Vagina (tissue), 2 donors: ENCODE measurements at places on chromosomes 7 and 10.

DNA sequence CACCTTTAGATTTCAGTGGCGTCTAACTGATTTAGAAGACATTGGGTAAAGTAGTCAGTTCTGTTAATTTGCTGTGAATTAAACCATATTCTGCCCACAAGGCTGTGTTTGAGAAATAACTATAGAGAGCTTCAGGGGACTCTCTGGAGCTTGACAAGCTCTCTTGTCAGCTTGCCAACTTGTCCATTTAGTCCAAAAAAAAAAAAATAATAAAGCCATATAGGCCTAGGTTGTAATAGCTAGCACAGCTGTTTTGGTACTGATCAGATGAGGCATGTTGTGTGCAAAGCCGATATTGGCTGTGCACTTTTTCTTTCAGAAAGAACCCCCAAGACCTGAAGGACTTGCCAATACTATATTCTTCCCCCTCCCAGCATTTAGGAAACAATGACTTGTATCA is 20.2 kb upstream of the ZNF282 start:
- no peak for DNase-seq

GRCh38 chr7:84251277-84251781 is 56.7 kb upstream of the SEMA3A start:
- no peak for DNase-seq

DNA sequence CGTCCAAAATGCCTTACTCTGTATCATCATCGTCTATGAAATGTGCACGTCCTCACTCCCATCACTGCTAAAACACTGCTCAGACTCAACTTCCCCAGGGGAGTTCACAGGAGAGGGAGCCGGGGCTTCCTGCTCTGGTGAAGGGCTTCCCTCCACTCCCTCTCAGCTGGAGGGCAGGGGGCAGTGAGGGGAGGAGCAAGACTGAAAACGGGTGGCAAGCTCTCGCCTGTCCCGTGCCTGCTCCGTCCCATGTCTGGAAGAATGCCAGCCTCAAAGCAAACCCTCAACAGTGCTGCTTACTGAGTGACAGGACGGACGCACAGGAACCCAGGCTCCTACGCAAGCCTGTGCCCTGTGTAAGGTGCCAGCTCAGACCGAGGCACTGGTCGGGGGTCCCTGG is 25.1 kb downstream of the PRKAG2 start:
- DNase-seq = no peak

DNA sequence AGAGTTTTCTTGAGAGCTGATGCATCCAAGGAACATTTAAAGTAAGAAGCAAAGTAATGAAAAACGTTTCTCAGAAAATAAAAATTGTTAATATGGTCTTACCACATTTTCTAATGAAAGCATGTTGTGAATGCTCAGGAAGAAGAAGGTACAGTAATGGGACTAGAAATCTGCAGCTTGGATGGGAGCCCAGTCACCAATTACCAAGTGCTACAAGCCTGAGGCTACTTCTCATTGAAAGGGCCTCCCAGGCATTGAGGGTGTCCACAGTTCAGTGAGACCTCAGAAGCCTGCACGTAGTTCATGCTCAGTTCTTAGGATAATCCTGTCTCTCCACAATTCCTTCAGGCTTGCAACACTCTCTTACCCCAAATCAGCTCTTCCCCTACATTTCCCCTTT is 17.6 kb downstream of the PTN start:
- DNase-seq = no peak

GRCh38 chr7:5429253-5429856 is 5.7 kb upstream of the TNRC18 start:
- no peak for DNase-seq

DNA sequence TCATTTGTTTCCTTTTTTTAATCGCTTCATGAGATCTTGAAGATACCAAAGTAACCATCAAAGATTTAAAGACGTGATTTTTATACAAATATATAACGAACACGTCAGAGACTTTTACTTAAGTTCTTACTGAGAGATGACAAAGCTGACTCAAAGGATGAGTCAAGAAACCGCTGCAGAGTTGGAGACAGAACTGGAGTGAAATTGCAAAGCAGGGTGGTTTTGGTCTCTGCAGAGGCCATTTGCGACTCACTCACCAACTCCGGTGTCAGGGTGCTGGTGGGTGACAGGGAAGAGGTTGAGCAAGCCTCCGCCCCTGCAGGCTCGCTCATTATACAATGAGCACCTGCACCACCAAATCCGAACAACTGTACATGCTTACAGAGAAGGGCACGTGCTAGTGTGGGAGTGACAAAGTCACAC is 75.2 kb downstream of the DNAJB6 start:
- no peak for DNase-seq

- no peak for DNase-seq
Measured at GRCh38 chr7:146826329-146826728, 709.7 kb downstream of the CNTNAP2 start.

DNA sequence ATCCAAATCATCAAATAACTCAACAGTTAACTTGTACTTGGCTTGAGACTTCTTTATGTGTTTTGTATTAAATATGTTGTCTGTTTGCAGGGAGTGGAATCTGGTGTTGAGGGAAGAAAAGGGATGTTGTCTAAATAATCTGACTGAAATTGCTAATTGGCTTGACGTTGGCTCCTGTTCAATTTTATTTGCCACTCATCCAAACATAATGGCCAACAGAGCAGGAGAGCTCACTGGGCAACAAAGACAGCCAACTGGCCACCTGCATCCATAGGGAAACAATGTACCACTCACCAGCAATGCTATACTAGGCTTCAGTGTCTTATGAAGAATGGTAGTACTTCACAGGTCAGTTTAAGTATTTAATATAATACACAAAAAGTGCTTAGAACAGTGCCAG is 80.5 kb downstream of the FAM13C start:
- no peak for DNase-seq

DNA sequence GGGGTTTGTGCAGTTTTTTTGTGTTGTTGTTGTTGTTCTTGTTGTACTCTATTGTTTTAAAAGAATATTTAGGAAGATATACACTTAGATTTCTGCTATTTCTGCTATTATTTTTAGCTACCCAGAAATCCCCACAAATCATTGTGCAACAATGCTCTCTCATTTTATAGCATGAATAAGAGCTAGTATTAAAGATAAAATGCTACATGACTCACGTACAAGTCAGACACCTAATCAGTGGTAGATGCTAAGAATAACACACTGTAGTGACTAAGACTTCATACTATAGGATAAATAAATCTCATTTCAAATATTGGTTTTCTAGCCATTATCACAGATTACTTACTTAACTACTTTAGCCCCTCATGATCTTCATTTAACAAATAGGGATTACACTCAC is 920.5 kb downstream of the KCNMA1 start:
- DNase-seq = no peak

- DNase-seq = no peak
Measured at GRCh38 chr10:61588770-61589211, 73.9 kb upstream of the CABCOCO1 start.

DNA sequence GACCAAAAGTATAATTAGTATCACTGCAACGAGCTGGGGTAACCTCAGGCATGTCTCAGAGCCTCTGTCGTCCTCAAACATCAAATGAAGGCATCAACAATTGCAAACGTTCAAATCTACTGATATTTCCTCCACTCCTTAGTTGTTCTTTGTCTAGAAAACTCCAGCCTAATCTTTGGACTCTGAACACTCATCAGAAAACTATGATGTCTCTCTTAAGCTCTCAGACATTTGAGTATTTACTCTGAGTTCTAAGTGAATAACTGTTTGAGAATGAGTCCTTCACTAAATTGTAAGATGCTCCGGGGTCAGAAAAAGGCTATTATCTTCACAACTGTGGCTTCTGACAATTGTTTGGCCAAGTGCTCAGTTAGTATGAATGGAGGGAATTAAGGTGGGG is 536.4 kb downstream of the NRG3 start:
- no peak for DNase-seq

DNA sequence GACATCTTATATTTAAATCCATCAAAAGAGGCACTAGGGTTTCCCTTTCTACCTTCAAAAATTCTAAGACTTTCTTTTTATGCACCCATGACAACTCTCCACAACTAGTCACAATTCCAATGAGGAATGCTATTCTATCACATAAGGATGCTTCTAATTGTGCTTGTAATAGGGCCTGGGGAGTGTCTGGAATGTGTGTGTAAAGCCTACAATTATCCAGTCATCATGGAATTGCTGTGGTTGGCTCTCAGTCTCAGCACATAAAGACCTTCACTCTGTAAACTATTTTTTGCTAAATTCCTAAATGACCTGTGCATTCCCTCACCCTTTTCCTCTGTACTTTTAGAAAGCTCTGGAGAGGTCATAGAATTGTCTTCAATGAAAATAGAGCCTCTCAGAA is 86.7 kb downstream of the EPDR1 start:
- no peak for DNase-seq

DNA sequence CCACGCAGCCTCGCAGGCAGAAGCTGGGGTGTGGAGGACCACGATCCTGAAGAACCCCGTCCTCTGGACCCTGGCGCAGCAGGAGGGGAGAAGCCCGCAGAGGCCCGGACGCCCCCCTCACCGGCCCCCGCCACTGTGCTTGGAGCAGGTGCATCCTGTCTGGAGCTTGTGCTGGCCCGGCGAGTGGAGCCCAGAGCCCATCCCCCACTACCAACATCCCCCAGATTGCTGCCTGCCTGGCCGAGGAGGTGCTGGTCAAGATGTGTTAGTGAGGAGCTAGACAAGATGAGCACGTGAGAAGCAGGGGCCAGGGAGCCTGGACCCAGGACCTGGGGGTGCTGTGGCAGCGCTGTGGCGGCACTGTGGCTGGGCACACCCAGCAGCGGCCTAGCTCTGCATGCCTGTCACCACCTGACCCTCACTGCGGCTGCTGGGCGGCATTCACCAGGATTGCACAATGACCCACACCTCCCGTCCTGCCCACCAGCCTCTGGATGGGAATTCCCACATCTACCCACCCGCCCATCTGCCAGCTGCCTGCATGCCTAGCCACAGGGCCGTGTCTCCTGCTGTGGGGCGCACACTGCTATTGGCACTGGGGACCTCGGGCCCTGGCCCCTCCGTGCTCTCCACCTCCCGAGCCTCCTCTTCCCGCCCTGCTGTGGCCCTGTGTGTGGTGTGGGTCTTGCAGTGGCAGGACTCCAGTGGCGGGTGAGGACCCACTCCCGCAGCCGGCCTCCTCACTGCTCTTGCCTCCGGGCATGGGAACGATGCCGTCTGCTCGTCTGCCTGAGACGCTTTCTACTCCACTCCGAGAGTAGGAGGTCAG is 11.8 kb downstream of the GPR146 start:
- DNase-seq = no peak

DNA sequence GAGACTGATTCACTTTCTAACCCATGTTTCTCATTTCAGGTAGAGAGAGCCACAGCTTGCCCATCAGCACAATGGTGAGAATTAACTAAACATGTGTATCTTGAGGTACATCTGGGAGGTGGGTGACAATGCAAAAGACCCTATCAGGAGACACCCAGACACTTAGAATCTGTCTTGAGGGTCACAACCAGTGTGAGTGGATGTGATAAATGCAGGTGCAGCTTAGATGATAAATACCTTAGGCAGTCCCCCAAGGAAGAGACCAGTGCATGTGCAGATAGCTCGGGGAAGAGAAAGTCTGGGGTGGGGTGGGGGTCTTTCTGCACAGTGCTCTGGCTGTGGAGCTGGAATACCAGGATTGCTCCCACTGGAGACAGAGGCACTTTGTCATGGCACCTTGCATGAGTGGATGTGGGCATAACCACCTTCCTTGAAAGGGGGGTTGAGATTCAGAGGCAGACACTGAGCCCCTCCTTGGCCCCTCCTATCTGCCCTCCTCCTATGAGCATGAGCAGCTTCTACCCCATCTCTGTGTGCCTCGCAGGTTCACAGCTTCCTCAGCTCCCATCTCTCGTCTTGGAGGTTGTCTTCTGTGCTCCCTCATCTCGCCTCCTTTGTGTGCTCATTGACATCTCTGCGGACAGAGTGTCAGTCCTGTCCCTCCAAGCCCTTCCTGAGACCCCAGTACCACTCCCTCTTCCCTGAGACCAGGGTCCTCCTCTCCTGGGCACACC is 349.8 kb downstream of the TCERG1L start:
- peak; percentile 46 for DNase-seq

GRCh38 chr7:142454862-142455261 is 197.0 kb upstream of the PRSS58 start:
- no peak for DNase-seq

- no peak for DNase-seq
Measured at GRCh38 chr7:135919071-135919841, 57.9 kb downstream of the MTPN start.

DNA sequence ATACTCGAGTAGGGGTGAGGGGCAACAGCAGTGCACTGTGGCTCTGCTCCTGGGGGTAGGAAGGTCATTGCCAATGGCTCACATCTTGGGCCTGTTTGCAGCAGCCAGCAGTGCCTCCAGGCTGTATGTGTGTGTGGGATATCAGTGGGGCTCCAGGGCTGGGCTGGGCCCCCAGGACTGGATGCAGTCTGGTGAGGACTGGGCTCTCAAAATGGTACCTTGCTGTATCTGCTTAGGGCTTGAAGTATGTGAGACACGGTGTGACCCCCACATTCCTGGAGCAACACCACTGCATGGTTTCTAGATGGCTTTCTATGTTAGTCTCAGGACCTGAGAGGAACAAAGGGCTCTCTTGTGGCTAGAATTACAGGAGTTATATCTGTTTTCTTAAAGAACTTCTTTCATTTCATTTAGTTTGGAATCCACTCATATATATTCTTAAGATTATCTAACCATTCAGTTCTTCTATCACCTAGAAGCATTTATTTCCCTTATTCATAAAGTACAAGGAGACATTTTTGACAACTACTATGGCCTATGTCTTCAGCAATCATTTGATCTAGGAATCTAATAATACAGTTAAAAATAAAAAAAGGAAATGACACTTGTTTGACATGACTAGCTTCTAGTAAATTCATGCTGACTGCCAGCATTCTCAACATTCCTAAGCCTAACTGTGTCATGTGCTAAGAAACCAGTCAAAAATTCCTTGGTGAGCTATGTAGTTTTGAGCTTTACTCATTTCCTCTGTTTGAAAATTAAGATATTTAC is 443.2 kb upstream of the SEMA3A start:
- DNase-seq = no peak

GRCh38 chr7:154892459-154892858 is 110.5 kb downstream of the PAXIP1 start:
- DNase-seq = no peak

DNA sequence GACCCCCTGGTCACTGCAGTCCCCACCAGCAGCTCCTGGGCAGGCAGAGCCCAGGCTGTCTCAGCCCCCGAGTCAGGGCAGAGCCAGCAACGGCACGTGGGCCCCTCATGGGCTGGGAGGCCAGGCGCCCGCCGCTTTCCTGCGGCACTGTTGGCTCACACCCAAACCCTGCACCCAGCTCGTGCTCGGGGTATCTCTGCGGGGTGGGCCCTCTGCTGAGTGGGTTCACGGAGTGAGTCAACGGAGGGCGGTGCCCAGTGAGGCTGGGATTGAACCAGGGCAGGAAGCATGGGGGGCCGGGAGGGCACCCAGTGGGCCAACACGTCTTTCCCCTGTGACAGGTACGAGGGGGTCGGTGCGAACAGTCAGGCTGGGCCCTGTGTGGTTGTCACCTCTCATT is 28.9 kb downstream of the ADAP1 start:
- no peak for DNase-seq

DNA sequence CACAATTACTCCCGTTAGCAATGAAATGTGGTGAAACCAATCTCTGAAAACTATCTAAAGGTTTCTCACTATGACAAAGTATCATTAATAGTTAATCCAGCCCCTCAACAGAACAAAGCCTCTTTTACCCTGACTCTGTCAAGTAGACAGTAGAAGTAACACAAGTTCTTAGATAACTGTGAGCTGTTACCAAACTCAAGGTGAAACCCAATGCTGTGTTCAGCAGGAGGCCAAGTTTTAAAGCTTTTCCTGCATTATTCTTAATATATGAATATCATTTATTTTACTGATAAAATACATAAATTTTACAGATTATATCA is 109.1 kb downstream of the SRPK2 start:
- DNase-seq = no peak

- no peak for DNase-seq
Measured at GRCh38 chr7:30479202-30480120, 877 bp upstream of the NOD1 start.
